GM13976 (cell line): ENCODE measurements at places on chromosomes 4 and X.

GRCh38 chrX:148915474-148915873, 415.1 kb downstream of the AFF2 start:
- DNase-seq, result peak; percentile 7

DNA sequence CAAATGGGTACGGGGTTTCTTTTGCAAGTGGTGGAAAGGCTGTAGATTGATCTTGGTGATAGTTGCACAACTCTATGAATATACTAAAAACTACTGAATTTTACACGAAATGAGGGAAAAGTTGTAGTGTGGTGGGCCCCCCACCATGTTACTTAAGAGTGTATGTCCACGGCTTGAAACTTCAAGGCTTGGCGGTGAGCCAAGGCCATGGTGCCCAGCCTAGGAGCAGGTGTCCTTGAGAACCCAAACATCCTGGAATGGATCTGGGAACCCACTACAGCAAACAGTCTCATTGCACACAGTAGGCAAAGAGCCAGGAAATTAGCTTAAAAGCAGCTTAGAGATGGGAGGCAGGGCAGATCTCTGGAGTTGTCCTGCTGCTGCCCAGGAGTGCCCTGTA, 62.9 kb downstream of the BRCC3 start:
- no peak for DNase-seq

GRCh38 chr4:184122631-184123408, 94.9 kb downstream of the ENPP6 start:
- DNase-seq, result no peak

- no peak for DNase-seq
These were observed 35.2 kb downstream of the DTHD1 start for GRCh38 chr4:36316607-36317006.

DNA sequence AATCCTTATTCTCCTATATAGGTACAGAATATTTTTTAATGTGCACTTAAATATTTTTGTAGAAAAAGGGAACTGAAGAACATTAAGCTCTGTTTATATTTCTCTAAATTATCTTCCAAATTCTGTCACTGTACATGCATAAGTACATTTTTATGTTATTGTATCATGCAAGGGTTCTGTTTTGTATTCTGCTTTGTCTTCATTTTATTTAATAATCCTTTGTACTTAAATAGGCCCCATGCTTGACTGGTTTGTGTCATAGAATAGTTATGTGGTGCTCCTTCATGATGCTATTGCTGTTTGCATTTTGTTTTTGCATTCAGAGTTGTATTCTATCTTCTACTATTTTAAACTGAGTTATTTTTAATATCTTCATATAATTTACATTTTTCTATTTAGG, 111.9 kb upstream of the EDNRA start:
- DNase-seq, result no peak
